Stimulated activated CD8-positive, alpha-beta memory T cell treated with anti-CD3 and anti-CD28 coated beads, Interleukin-12 subunit alpha, Interleukin-12 subunit beta, amount 100 ng/mL, for 1 hour (primary cell): ENCODE measurements at places on chromosomes 5 and 9.
A peak's percentile ranks its signal among the peaks of the same experiment; 100 is the strongest.

DNA sequence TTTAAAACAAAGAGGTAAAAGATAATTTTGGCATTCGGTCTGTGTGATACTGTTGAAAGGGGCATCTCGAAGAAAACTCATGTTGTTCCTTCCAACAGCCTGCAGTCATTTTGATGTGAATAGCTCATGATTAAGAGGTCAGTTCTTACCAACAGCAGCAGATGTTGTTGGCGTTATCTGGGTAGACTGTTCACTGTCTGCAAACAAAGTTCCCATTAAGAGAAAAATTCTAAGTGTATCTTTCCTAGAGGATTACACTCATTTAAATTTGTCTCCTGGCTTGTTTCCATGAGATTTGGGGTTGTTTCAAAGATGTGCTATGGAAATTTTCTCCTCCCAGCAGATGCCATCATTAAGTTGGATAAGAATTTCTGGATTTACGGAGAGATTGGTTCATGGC is 138.2 kb upstream of the RORB start:
- DNase-seq: no peak

GRCh38 chr9:130243015-130243881 is 22.3 kb upstream of the HMCN2 start:
- peak; percentile 72 for DNase-seq

- no peak for DNase-seq
These were observed 1.5 kb upstream of the OLFM1 start for GRCh38 chr9:135085830-135086546.

- DNase-seq: no peak
These were observed 115.1 kb upstream of the LPCAT1 start for GRCh38 chr5:1638658-1639400.

GRCh38 chr5:145479271-145479670 is 355.9 kb downstream of the PRELID2 start:
- DNase-seq: no peak

DNA sequence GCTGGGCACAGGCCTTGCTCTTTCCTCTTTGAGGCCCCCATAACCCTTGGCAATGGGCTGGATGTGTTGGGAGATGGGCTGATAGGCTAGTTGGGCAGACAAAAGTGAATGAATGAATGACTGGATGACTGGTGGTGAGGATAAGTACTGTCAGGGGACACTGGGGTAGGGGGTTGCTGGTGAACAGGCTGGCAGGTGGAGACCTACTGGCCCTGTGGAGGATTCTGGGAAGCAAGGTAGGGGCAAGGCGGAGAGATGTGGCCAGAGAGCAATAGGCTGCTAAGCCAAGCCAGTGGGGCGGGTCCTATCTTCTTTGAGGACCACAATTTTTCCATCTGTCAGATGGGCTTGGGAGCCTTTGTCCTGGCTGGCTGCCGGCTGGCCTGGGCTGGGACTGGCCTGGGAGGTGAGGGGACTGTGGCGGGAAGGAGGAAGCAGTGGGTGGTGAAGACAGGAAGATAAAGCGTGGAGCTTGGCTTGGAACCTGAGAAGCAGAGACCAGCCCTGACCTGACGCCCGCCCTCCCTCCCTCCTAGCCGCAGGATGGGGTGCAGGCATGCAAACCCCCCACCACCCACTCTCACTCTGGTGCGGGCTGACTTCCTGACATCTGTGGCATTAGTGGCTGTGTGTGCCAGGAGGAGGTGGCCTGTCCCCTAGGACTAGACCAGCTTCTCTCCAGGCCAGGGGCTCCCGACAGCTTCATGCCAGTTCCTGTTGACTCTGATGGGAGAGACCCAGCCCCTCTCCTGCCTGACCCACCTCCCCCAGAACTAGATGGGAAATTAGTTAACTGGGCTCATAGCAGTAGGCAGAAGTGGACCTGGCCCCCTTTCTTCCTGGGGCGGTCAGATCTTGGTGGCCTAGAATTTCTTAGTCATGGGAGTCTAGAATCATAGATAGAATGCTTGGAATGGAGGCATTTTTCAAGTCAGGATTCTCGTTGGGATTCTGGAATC is 9.5 kb downstream of the CXXC5 start:
- DNase-seq: no peak

- DNase-seq: peak; percentile 3
These were observed 271.9 kb upstream of the ADAMTS16 start for GRCh38 chr5:4868140-4868735.

DNA sequence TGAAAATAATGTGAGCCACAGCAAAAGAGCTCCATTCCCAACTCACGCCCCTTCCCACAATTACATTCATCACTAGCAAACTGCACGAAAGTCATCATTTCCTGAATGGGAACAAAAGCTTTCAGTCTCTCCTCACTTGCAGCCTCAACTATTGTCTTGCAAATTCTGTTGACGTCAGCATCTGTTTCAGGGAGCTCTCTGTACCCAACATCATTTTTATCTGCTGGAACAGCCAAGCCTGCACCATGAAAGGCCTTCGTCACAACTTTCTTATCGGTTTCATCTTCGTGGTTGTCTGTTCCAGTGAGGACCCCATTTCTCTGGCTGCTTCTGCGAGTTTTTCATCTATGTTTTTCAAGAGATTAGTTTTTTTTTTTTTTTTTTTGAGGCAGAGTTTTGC is 14.3 kb upstream of the RNF130 start:
- no peak for DNase-seq

DNA sequence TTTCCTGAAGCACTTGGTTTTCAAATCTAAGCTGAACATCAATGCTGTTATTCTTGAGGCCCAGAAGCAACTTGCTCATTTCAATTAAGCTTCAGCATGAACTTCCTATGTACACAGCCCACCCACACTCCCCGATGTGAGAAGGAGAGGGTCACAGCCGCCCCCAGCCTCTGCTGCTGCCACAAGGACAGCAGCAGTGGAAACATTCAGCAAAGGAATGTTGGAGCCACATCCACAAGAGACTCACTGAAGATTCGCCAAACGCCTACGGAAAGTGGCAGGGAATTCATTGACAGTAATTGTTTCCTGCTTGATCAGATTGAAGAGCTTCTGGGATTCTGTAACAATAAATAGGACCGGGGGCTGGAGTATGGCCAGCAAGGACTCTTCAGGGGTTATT is 2.9 kb downstream of the TGFBI start:
- DNase-seq: no peak

- DNase-seq: no peak
These were observed 406.7 kb downstream of the MAN2A1 start for GRCh38 chr5:110096419-110096818.

DNA sequence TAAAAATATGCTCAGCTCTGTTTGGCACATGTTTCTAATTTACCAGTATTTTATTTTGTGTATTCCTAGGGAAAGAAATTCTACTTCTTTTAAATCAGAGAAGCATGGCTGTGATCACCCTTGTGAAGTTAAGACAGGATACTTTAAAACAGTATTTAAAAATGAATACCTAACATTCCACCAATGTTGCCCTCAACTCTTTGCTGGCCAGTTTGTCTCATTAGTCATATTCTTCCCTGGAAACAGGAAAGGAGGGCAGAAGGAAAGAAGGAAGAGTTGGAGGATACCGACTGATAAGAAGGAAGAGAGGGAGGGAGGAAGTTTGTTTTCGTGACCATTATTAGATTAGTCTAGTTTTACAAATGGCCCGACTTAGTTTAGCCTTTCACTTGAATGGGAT is 137.4 kb downstream of the PLK2 start:
- no peak for DNase-seq

DNA sequence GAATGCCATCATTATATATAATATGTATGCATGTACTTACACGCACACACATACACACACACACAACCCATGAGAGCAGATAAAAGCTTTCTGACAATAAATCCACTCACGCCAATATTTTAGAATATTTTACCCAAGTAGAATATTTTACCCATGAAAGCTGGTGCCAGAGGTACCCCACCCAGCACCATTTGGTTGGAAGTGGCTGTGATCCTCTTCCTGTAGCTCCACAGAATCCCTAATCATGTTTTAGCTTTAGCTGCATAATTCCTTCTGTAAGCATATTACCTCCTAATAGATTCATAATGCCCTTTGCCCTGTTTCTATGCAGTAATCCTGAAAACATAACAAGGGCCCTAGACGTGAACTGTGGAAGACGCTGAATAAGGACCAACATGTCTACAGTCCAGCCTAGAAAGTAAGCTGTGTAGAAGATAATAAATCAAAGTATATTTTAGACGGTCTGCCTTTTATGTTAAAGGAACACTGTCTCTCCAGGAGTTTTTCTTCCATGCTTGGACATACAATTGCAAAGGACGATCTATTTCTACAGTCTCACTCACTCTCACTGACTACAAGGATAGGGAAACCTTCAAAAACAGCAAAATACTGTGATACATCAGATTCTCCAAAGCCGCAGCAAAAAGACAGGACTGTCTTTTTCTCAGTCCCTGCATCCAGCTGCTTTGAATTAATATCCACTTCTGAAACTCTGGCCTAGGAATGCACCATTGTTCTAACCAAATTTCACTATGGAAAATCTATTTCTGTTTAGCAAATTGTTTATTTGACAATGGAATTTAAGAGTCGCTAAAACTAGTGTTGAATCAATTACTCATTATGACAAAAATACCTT is 98.2 kb downstream of the USP20 start:
- DNase-seq: no peak

DNA sequence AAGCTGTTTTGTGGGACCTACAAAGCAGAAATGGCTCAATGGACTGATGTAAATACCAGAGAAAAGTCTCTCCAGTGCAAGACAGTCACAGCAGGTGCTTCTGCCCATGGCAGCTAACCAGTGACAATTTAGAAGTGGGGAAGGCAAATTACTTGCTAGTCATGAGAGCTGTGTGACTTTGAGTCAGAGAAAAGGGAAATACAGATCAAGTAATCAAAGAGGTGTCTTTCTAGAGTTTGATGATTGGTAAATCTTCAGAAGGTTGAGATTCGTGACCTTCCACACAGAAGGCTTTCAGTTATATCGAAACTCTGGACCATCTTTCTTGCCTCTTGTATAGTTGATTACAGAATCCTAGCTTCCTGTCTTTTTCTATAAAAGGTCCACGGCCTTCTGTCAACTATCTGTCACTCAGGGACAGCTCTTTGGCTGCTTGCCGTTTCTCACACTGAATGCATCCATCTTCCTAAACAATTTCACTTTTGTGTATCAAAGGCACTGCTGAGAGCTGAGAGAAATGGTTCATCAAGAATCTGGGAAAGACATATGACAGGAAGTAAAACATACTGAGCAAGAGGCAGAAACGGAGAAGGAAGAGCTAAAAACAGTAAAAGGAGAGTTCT is 993.9 kb upstream of the ACO1 start:
- DNase-seq: no peak

DNA sequence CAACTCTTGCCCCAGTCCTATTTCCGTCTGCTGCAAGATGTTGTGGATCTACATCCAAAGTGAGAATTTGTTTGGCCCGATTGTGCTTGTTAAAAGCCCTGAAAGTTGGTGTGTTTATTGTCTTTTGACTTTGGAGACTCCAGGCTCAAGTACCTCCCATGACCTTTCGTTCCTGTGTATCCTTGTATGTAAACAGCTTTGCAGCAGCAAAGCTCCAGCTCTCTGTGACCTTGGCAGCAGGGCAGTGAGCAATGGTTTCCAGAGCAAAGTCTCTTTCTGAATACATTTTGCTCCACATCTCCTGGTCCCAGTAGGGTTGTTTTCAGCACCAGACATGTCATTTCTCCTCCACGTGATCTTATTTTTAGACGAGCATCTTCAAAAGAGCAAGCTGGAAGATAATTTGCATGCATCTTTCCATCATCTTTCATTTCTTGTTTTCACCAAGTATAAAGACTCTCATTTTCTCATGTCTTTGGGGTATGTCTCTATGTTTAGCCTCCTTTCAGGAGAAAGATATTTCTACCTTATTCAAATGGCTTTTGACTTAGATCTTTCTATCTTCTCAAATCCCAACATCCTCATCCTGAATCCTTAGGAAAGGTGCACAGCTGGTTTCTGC is 68.1 kb upstream of the ERCC6L2 start:
- DNase-seq: no peak

DNA sequence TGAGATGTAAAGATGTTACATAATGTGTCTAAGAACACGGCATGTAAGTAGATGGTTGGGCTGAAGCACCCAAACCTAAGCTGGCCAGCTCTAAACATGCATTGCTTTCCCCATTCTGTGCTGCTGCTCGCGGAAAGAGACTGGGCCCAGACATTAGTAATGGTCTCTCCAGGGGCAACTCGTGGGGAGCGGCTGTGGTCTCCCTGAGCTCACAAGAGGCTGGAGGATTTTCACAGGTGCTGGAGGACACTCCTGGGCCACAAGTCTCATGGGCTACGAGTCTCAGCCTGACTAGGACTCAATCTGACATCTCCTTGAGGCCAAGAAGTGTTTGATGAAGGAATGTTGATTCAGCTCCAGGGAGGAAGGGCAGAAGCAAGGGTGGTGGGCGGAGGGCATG is 92.7 kb upstream of the PTCH1 start:
- DNase-seq: no peak

DNA sequence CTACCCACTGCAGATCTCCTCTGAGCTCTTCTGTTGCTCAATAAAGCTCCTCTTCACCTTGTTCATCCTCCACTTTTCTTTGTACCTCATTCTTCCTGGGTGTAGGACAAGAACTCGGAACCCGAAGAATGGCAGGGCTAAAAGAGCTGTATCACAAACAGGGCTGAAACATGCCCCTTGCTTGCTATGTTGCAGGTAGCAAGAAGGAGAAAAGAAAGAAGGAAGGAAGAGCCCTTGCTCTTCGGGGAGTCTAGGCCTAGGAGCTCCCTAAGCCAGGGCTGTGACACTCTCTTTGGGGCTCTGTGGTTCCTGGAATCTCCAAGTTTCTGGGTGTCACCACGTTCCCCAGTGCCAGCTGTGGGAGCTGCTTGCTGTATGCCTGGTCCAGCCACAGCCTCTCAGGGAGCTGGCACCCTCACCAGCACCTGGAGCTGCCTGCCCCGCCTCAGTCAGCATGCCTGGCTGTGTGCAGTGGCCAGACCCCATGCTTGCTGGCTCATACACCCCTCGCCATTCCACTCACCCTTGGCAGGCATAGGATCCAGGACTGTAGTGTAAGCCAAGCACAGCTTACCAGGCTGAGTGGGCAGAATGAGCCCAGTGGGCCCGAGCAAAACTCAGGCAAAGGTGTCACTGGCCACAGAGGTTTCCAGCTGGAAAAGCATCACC is 274.8 kb upstream of the ADRA1B start:
- no peak for DNase-seq

DNA sequence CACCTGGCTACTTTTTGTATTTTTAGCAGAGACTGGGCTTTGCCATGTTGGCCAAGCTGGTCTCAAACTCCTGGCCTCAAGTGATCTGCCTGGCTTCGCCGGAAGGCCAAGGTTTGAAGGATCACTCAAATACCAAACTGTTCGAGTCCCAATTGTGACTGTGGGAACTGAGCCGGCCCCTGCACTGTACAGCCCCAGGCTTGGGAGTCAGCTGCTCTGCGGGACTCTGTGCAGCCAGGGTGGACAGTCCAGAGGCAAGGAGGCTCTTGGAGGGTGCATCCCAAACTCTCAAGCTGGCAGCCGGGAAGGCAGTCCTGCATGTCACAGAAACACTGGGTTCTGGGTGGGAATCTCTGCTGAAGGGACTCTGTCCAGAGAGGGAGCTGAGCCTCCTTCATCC is 109.0 kb downstream of the ENTREP1 start:
- no peak for DNase-seq

GRCh38 chr9:114099669-114100270 is 678 bp upstream of the KIF12 start:
- DNase-seq: no peak

GRCh38 chr5:66354422-66354821 is 210.3 kb downstream of the SREK1 start:
- DNase-seq: no peak
